Activated T-helper 1 cell treated with anti-CD3 and anti-CD28 coated beads, Interleukin-2, amount 50 U/mL, for 16 hours (primary cell): ENCODE measurements at places on chromosomes 3 and 15.

DNA sequence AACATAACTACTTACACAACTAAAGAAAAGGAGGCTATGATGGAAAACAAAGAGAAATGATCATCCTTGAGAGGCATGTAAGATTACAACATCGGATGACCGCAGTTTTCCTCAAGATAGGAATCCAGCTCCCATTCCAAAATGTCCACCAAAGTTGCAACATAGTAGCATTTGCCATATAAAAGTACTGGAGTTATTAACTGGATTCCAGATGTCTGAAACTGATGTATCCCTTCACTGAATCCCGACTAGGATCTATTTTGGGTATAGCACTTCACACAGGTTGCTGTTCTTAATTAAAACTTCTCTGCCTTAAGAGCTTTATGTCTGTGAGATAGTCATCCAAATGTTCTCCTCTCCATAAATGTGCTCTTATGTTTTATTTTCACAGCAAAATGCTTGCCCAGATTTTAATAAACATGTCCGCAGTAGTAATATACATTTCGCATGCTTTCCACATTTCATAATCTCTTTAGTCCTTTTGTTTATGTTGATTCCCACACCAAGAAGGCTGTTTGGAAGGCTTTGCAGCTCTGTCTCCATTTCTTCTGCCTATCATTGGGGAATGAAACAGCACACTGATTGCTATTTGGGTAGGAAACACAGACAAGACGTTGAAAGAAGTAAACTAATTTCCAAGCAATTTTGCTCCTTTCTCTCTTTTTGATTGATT, 716.5 kb upstream of the CFAP20DC start:
- DNase-seq, result no peak

GRCh38 chr15:75606711-75607699, 18.5 kb downstream of the SNUPN start:
- no peak for DNase-seq

DNA sequence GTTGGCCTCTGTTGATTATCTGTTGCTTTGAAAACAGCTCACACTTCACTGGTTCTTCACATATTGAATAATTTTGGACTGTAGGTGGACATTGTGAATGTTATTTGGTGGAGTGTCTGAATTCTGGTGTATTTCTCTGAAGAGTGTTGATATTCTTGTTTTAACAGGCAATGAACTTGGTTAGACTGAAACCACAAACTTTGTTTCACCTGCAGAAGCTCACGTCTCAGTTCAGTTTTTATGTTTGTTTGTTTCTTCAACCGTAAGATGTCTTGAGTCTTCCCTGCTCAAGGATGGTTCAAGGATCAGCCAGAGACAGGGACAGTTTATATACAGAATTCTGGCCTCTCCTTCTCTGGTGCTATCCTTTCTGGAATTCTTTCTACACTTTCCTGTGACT, 43.6 kb downstream of the C3orf20 start:
- no peak for DNase-seq

DNA sequence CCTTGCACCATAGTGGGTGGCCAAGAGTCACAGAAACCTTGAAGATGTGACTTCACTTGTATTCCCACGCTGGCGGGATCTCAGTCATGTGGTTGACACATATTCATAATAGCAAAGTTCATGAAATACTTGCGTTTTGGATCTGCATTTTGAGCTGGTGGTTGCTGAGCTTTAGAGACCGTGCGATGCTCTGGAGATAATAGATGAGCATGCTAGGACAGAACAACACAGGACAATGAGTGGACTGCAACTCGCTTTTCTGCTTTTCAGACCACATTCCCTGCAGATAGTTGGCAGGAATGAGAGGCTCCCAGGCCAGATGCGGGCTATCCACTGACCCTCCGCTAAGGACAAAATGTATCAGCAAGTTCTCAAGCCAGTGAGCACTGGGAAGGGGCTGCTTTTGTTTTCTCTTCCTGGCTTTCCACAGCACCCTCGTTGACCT, 13.8 kb upstream of the STARD5 start:
- DNase-seq, result no peak

DNA sequence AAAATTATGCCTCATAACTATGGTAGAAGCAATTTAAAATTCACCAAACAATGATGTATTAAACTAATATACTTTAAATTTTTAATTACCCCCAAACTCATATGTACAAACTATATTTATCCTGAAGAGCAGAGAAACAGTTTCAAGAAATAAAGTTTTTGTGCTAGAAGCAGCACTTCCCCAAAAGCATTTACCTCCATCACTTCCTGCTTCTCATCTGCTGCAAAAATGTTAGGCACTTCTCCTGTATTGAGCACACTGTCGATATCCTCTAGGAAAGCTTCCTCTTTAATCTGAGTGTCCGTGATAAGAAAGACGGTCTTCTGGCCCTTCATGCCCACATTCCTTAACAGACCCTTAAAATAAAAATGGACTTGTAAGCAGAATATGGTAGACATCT, 101.5 kb upstream of the ASB14 start:
- no peak for DNase-seq

DNA sequence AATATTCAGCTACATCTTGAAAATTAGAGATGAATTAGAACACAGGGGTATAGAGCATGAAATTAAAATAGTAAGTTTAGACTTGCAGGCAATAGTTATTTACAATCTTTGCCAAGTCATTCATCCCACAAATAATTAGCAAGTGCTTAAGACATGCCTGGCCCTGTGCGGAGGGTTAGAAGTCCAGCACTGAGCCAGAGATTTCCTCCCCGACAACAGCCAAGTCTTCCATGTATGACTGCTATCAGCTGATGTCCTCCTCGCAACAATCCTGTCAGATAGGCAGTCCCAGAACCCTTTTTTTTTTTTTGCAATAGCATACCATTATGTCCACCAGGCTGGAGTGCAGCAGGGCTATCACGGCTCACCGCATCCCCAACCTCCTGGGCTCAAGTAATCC, 14.6 kb downstream of the SIN3A start:
- DNase-seq, result no peak

- DNase-seq, result no peak
Measured at GRCh38 chr3:139468399-139468798, 7.9 kb downstream of the RBP2 start.

DNA sequence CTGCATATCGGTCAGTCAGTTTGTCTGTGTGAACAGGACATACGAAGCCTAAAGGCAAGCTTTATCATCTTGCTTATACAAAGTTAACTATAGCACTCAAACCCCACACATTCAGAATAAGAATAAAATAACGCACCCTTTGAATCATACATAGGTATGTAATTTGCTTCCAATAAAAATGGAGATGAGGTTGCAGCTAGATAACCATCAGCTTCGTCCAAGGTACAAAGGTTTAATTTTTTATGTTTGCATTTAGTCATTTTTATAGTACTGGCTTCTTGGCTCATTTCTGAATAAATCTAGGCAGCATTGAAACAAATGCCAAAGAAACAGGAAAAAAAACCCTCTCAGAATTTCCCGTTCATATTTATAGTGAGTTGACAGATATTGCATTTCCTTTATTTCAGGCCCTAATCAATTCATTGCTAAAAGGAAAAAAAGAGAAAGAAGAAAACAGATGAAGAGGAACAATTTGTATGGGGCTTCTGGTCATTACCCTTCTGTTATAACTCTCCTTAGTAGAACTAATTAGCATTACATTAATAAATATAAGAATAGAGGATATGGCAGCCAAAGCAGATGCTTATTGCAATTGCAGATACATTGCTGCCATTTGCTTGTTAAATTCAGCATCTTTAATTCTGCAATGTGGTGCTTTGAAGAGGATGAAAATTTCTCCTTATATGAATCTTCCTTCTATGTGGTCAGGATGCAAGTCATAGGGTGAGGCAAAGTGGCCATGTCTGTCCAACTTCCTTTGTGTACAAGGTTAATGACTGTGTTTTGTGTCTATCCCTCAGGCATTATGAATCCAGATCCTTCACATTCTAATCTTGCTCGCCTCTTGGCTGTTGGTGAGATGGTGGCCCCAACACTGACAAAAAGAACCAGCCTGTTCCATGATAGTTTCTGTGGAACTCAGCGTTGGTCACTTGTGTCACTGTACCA, 550.0 kb downstream of the AGBL1 start:
- DNase-seq, result no peak

- DNase-seq, result no peak
Measured at GRCh38 chr3:134522541-134522940, 36.7 kb downstream of the CEP63 start.

- no peak for DNase-seq
Measured at GRCh38 chr15:22915866-22916515, 64.2 kb downstream of the CYFIP1 start.

DNA sequence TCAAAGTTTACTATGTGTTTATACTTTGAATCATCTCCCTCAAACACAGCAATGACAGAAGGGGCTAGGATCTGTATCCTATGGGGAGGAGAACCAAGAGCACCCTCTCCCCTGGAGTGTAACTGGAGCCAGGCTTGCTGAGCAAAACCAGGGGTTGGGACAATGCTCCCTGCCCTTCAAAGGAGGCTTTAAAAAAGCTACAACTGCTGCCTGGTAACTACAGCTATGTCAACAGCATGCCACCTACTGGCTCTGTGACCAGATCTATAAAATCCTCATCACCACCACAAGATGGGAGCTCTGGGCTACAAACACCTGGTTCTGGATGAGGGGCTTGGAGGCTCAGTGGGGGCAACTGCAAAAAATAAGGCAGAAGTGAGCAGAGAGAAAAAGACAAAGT, 61.9 kb downstream of the ANO10 start:
- DNase-seq, result no peak

- no peak for DNase-seq
Measured at GRCh38 chr3:48472673-48472922, 26.1 kb downstream of the ATRIP start.

DNA sequence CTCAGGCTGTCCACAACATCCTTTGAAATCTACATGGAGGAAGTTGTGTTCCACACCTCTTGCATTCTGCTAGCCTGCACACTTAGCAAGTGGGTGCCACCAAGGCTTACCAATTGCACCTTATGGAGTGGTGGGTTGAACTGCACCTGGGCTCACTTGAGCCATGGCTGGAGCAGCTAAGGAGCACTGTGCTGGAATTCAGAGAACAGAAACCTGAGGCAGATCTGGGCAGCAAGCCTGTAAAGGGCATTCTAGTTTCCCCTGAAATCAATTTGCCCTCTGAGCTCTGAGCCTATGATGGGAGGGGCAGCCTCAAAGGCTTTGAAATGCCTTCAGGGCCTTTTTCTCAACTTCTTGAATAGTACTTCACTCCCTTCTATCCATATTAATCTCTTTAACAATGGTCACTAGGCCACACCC, 18.0 kb downstream of the BTLA start:
- no peak for DNase-seq

GRCh38 chr3:107959550-107960154, 131.2 kb downstream of the CD47 start:
- no peak for DNase-seq

DNA sequence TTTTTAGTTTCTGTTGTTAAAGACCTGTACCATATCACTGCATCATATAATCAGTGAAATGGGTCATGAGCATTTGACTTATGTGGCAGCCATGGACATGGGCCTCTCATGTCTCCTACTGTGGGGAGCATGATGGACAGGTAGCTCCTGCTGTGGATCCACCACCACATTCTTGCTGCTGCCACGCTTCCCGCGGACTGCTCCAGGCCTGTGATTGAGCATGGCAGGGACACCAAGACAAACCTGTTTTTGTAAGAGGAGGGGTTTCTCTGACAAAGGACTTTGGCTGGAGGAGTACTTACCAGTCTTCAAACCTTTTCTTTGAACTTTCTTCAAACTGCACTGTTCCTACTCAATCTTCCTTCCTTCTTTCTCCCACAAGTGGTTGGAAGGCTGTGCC, 17.9 kb upstream of the P2RY14 start:
- DNase-seq, result no peak

DNA sequence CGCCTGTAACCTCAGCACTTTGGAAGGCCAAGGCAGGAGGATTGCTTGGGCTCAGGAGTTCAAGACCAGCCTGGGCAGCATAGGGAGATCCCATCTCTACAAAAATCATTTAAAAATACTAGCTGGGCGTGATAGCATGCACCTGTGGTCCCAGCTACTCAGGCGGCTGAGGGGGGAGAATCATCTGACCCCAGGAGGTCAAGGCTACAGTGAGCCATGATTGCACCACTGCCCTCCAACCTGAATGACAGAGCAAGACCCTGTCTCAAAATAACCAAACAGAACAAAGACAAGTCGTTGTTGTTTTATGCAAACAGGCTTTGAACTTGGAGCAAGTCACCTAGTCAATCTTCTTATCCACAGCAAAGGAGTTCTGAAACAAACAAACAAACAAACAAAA, 82.0 kb upstream of the AKAP13 start:
- no peak for DNase-seq

- no peak for DNase-seq
Measured at GRCh38 chr15:66042624-66043023, 173.3 kb downstream of the RAB11A start.

DNA sequence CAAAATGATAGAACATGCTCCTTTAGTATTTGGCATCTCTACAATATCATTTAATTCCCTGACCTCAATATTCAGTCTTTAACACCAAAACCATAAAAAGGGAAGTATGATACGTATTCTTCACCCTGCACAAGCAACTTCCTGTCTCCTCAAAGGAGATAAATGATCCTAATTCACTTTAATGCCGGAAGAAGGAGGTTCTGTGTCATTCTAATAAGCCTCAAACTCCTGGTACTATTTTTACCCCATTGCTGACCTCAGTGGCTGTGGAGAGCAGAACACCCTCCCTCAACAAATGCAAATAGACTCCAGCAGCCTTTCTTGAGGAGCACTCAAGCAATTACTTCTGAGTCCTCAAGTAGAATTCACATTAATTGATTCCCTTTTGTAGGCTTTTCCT, 173.3 kb downstream of the TMEM108 start:
- no peak for DNase-seq

GRCh38 chr3:162764808-162765071, 1268.1 kb downstream of the OTOL1 start:
- DNase-seq, result no peak

DNA sequence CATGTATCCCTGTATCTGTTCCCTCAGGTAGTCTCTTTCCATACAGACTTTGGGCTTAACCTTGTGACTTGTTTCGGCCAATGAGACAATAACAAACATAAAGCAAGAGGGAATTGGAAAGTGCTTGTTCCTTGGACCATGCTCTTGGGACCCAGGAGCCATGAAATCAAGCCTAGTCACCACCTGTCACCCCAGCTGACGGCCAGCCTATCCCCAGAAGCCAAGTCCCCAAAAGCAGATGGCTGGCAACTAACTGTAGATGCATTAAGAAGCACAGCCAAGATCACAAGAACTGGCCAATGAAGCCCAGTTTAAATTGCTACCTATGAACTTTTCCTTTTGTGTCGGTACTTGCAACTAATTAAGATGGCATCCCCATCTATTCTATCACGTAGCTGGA, 822.0 kb downstream of the CADM2 start:
- no peak for DNase-seq

GRCh38 chr3:52302426-52303145, 13.5 kb upstream of the DNAH1 start:
- DNase-seq, result no peak
